ENCODE measurements at places on chromosomes 16 and 17.

DNA sequence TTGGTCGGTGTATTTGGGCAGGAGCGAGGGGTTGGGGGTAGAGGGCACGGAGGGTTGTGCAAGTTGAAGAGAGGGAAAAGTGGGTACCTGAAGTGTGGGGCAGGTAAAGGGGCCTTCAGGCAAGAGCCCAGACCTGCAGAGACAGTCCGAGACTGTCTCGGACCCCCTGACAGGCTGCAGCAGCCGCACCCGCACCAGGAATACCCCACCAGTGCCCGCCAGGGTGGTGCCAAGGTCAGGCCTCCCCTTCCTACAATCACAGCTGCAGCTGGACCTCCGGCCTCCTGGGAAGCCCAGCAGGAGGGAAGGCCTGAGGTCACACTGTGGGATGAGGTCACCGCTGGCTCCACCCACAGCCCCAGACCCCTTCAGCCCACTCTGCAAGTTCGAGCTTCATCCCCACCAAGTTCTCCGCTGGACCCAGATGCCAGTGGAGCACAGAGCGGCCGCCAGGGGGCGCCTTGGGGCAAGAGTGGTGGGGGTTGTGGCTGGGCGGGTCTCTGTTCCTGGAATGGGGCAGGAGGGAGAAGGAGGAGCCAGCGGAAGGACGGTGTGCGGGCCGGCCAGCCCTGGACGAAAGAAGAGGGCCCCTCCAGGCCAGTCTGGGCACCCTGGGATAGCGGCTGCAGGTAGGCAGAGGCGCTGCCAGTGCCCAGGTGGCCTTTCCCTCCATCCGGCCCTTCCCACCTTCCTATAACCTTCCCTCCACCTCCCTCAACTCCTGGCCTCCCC is at the start of gene HSD3B7:
Gene HSD3B7, plus strand, starts transcription at position 539 of the 732 bp plus-strand sequence. CDS start 452 bp downstream, outside the sequence.
- peak; percentile 95 for DNase-seq

DNA sequence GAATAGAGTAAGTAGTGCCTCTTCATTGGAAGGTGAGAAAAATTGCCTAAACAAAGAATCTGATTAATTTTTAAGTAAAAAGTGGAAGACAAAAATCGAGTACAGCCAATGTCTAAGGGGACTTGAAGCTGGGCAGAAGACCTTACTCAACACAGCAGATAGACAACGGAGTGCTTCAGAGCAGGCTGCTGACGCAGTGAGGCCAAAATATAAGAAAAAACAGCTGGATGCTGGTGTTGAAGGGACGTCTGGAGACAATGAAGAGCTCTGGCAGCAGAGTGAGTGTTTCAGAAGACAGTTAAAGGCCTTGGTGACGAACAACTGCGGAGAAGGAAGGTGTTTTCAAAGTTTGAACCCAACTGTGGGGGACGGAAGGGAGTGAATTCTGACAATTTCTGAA is 169.8 kb downstream of the MRTFB start:
- DNase-seq: no peak

DNA sequence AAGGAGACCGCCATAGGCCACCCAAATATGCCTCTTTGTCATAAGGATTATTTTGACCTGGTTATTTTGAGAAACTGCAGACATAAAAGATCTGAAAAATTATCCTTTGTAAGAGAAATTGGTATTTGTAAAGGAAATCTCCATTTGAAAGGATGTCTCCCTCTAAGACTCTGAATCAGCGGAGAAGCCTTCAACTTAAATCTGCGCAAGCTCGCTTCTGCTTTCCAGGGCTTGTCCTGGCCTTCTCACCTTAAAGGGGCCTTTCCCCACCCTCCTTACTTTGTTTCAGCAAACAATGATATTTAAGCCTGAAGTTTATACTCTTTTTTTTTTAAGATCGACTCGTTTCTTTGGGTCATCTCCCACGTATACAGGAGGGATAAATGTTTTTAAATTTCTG is 34.5 kb downstream of the HSBP1 start:
- DNase-seq: peak; percentile 66

DNA sequence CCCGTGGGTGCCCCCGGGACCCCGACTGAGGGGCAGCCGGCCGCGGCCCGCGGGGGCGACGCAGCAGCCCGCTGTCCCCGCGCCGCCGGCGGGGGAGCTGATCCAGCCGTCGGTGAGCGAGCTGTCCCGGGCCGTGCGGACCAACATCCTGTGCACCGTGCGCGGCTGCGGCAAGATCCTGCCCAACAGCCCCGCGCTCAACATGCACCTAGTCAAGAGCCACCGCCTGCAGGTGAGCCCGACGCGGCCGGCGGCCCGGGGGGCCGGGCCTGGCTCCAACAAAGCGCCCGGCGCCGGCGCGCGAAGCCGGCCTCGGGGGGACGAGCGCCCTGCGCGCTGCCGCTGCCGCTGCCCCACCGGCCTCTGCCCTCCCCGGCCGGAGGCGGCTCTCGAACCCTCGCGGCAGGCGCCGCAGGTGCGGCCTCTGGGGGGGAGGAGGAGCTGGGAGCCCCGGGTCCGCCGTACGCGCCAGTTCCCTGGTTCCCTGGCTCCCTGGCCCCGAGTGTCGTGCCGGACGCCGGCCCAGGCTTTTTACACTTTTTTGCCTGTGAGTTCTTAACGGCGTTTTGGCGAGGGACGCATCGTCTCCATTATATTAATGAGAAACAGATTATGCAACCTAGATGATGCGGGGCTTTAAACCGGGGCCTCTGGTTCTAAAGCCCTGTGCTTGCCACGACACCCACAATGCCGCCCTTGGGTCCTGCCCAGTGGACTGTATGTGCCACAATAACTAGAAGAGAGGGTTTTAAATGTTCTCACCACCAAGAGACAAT is 521 bp downstream of the ATMIN start:
- DNase-seq: peak; percentile 69

- no peak for DNase-seq
Measured at GRCh38 chr16:90002759-90003158, 16.5 kb downstream of the DBNDD1 start.

- peak; percentile 73 for DNase-seq
Measured at GRCh38 chr16:24834459-24835335, 11.1 kb upstream of the SLC5A11 start.

GRCh38 chr16:76837872-76838271 is 353.1 kb upstream of the MON1B start:
- peak; percentile 7 for DNase-seq
